ENCODE measurements at places on chromosomes 6 and 20. TPM values are rescaled to one million over a fixed set of nuclear protein-coding genes. Genes with fewer than 3 reads are reported as not detected.
A peak's percentile ranks its signal among the peaks of the same experiment; 100 is the strongest.

- peaks cover 10% of the 10 kb centered on the region for H3K4me1 ChIP-seq
- H3K27ac ChIP-seq = no peak overlapping the region
- H3K36me3 ChIP-seq = no peaks in the 10 kb centered on the region
- no peaks in the 10 kb centered on the region for H3K27me3 ChIP-seq
- DNase-seq = no peak
These were observed 47.6 kb upstream of the ZNF337 start for GRCh38 chr20:25744261-25744660.

DNA sequence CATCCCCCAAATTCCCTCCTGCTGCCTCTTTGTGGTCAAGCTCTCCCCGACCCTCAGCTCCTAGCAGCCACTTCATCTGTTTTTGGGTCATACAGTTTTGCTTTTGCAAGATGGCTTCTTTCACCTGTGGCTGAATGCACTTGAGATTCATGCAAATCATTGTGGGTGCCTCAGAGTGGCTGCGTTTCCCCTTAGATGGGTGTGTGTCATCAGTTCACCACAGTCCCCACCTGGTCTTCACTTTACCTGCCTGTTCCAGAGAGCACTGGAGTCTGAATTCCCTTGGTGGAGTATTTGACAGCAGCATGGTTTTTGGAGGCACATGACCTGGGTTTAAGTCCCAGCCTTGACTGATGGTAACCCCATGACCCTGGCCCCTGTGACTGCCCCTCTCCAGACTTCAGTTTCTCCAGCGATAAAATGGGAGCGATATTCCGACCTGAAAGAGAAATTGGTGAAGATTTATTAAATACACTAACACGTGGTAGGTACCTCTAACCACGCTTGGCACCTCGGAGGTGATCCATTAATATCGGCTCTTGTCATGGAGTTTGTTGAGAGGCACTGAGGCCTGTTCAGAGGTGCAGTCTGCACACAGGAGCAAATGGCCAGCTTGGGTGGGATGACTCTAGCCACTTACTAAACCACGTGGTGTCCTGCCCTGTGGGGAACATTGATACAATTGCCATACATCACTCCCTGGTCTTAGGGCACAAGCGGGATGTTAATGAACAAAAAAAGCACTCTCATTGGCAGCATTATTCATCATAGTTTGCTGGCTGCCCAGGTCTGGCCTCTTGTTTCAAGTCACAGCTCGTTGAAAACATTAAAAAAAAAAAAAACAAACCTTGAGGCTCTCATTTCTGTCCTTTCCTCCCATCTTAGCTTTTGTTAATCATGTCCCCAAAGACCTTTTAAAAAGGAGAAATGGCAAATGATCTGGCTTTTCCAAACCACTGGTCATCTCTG is 167.2 kb upstream of the KCNG1 start:
- H3K4me3 ChIP-seq = no peak overlapping the region
- no peaks in the 10 kb centered on the region for H3K36me3 ChIP-seq
- H3K27ac ChIP-seq = no peak overlapping the region
- H3K4me1 ChIP-seq = no peaks in the 10 kb centered on the region
- DNase-seq = no peak

DNA sequence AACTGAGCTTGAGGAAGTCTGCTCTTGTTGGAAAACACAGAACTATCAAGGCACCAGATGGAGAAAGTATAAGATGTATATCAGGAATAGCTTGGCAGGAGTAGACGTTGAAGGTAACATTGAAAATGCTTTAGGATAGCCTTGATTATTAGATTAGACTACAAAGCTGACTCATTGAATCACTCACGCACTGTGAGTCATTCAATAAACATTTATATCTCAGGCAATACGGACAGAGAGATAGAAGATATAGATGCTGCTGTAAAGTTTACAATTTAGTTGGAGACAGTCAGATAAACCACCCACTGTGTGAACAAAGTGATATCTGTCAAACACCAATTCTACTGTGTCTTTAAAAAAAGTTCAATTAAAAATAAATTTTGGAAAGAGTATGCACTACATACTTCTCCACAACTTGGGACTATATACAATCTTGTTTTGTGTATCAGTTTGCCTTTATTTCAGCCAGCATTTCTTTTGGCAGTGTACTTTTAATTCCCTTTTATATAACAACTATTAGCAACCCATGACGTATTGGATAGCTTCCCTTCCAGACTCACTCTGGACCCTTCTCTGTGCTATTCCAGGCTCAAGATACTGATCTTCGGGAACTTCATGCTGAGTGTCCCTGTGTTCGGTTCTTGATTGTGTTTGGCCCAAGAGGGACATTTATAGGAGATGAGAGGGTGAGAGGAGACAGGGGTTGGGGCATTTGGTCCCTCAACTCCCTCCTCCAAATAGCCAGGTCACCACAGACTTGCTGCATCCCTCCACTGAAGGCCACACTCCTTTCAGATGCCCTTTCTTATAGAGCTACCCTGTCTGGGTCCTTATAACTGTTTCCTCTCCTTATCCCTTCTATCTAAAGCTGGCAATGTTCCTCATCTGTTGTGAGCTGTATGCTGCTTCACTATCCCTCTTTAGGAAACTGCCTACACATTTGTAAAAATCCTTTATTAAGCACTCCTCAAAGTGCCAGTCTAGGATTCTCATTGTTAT is 176.6 kb upstream of the PTPRK start:
- no peak overlapping the region for H3K27ac ChIP-seq
- DNase-seq = no peak
- H3K27me3 ChIP-seq = no peaks in the 10 kb centered on the region
- H3K4me1 ChIP-seq = no peaks in the 10 kb centered on the region

The HLA-DPA1 gene
- 20.2 TPM for total RNA-seq

GRCh38 chr6:35297601-35298481 is at the start of gene DEF6:
TSS of gene DEF6 (plus strand) at chr6:35297818. CDS start at chr6:35297857, 39 bp downstream.
- peaks cover 46% of the 10 kb centered on the region for H3K4me1 ChIP-seq
- H3K4me3 ChIP-seq = peak within 1 kb of the TSS; percentile 95
- H3K27me3 ChIP-seq = no peaks in the 10 kb centered on the region
- peak within 1 kb of the TSS; percentile 91 for H3K27ac ChIP-seq

GRCh38 chr6:43628393-43629103 is 516 bp downstream of the GTPBP2 start:
- peak; percentile 61 for DNase-seq
- H3K4me3 ChIP-seq = peak overlapping the region; percentile 98
- peak overlapping the region; percentile 76 for H3K27ac ChIP-seq
- peaks cover 28% of the 10 kb centered on the region for H3K36me3 ChIP-seq
- H3K27me3 ChIP-seq = no peaks in the 10 kb centered on the region

GRCh38 chr6:15242937-15243614 is 2.8 kb upstream of the JARID2 start:
- H3K36me3 ChIP-seq = no peaks in the 10 kb centered on the region
- H3K27ac ChIP-seq = no peak overlapping the region
- no peaks in the 10 kb centered on the region for H3K4me1 ChIP-seq
- no peaks in the 10 kb centered on the region for H3K27me3 ChIP-seq
- no peak for DNase-seq
- no peak overlapping the region for H3K4me3 ChIP-seq

DNA sequence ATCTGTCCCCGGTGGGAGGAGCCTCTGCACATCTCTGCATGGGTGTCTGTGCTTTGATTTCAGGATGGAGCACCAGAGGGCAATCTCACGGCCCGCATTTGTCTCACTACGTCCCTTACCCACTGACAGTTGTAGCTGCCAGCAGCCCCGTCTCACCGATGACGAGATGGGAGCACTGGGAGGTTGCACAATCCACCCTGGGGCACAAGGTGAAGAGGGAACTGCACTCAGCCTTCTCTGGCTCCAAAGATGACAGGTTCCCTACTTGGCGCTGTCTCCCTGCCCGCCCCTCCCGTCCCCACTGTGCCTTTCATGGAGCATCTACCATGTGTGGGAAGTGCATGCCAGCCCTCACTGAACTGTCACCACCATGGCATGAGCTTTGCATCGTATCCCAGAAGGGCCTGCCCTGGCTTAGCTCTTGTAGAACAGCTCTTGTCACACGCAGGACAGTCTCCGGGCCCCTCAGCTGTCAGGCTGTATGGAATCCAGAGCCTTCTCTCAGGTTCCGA is 99.9 kb upstream of the PMEPA1 start:
- no peak overlapping the region for H3K4me3 ChIP-seq
- no peaks in the 10 kb centered on the region for H3K27me3 ChIP-seq
- no peak overlapping the region for H3K27ac ChIP-seq
- H3K4me1 ChIP-seq = no peaks in the 10 kb centered on the region
- H3K36me3 ChIP-seq = no peaks in the 10 kb centered on the region
- DNase-seq = no peak

DNA sequence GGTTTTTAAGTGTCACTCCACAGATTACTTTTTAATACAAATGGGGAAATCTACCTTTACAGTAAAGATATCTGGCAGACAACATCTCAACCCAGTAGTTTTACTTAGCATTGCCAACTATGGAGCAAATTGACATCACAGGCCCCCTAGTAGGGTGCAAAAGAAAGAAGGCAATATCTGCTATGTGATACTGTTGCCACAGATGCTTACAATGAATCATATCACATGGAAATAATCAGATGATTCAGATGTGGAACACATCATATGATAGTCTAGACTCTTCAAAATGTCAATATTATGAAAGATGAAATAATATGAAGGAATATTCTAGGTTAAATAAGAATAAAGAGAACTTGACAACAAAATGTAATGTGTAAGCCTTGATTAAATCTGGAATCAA is 322.5 kb downstream of the BMP2 start:
- H3K27ac ChIP-seq = no peak overlapping the region
- no peaks in the 10 kb centered on the region for H3K36me3 ChIP-seq
- H3K4me1 ChIP-seq = no peaks in the 10 kb centered on the region

DNA sequence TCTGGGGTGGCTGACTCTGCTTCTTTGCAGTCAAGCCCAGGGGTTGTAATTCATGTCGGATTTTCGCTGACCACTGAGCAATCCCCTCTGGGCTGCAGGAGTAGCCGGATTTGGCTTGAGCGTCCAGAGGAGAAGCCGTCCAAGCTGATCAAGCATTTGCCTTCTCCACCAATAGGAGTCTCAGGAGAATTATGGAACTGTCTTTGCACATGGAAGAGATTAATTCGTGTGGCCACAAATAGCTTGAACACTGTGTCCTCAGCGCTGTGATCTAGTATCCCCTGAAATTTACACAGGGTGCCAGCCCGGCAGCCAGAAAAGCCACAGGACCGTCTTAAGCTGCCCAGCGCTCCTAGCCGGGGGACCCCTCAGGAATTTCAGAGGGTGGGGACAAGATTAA is 37.1 kb downstream of the EYA2 start:
- H3K27ac ChIP-seq = no peak overlapping the region
- DNase-seq = no peak
- no peak overlapping the region for H3K4me3 ChIP-seq
- H3K27me3 ChIP-seq = no peaks in the 10 kb centered on the region
- no peaks in the 10 kb centered on the region for H3K4me1 ChIP-seq

DNA sequence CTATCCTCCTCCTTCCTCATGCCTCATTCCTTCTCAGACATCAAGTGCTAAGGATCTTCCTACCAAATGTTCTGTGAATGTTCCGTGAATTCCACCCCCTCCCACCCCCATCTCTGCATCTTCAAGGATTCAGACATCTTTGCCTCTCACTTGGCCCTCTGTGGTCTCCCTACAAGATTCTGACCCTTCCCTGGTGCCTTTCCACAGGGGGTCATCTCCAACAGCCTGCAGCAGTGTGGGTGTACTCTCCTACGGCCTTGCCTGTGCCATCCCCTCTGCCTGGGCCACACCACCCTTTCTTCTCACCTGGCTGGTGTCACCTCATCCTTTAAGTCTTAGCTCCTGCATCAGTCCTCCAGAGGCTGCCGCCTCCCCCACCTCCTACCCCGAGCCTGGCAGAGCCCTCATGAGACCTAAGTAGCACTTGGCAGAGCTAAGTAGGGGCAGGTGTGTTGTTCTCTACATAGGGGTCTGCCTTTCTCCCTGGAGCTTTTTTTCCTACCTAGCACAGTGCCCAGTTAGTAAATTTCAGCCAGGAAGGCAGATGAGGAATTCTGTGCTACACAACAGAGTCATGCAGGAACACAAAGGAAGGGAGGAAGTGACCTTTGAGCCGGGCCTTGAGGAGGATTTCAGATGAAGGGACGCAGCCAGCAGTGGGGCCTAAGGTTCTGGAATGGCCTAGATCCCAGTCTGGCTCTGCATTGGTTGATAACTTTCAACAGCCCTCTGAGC is 43.1 kb downstream of the TM9SF4 start:
- H3K27me3 ChIP-seq = no peaks in the 10 kb centered on the region
- DNase-seq = no peak
- no peaks in the 10 kb centered on the region for H3K4me1 ChIP-seq
- H3K36me3 ChIP-seq = no peaks in the 10 kb centered on the region
- H3K27ac ChIP-seq = no peak overlapping the region

The MYL9 gene
- total RNA-seq = not detected

The GSTA1 gene
- total RNA-seq = not detected

DNA sequence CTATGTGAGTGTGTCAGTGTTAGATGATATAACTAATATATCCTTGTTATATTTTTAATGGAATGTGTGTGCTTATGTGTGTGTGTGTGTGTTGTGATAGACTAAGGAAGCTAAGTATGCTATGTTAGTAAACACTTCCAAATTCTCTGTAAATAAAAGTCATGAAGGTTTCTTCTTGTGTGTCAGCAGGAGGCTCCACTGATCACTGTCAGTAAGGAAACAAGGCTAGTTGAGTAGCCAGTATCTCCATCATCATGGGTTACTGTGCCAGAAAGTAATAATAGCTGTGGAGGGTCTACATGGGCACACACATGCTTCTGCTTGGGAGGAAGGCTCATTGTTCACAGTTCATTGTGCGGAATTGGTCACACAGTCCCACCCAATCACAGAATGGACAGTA is 302.8 kb upstream of the RNF217 start:
- H3K4me3 ChIP-seq = no peak overlapping the region
- DNase-seq = no peak
- no peaks in the 10 kb centered on the region for H3K4me1 ChIP-seq
- H3K36me3 ChIP-seq = no peaks in the 10 kb centered on the region
- no peaks in the 10 kb centered on the region for H3K27me3 ChIP-seq

DNA sequence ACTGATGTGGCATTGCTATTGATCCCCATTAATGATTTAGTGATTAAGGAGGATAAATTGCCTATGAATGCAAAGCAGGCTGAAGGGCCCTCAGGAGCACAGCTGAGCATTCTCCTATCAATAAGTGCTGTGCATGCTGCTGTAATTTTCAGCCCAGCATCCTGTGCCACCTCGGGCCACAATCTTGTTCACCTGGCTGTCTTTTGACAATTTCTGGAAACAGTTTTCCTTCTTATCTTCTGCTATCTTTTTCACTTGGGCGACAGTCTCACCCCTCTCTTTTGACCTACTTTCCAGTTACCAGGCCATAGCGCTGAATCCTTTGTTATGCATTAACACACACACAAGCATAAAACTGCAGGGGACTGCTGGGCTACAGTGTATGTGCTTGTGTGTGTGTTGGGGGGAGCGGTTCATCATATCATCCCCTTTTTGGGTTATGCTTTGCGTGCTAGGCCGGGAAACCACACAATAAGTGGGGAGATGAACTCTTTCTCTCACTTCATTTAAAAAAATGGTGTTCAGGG is 60.2 kb downstream of the F13A1 start:
- H3K36me3 ChIP-seq = no peaks in the 10 kb centered on the region
- H3K4me1 ChIP-seq = no peaks in the 10 kb centered on the region
- no peak overlapping the region for H3K4me3 ChIP-seq
- H3K27ac ChIP-seq = no peak overlapping the region
- H3K27me3 ChIP-seq = no peaks in the 10 kb centered on the region

The SYCP2 gene
- 2.5 TPM for total RNA-seq

GRCh38 chr6:33843131-33844121 is 39.6 kb upstream of the MLN start:
- H3K36me3 ChIP-seq = no peaks in the 10 kb centered on the region
- no peak overlapping the region for H3K27ac ChIP-seq
- H3K4me1 ChIP-seq = no peaks in the 10 kb centered on the region
- no peaks in the 10 kb centered on the region for H3K27me3 ChIP-seq
- no peak for DNase-seq

All from naive thymus-derived CD4-positive, alpha-beta T cell (primary cell).